NCI-H2081 treated with DMSO at 0.1 percent for 48 hours (cell line): ENCODE measurements at places on chromosomes 1 and 21.
A peak's percentile ranks its signal among the peaks of the same experiment; 100 is the strongest.

GRCh38 chr21:29258626-29259338 is 39.9 kb upstream of the BACH1 start:
- no peak for DNase-seq

DNA sequence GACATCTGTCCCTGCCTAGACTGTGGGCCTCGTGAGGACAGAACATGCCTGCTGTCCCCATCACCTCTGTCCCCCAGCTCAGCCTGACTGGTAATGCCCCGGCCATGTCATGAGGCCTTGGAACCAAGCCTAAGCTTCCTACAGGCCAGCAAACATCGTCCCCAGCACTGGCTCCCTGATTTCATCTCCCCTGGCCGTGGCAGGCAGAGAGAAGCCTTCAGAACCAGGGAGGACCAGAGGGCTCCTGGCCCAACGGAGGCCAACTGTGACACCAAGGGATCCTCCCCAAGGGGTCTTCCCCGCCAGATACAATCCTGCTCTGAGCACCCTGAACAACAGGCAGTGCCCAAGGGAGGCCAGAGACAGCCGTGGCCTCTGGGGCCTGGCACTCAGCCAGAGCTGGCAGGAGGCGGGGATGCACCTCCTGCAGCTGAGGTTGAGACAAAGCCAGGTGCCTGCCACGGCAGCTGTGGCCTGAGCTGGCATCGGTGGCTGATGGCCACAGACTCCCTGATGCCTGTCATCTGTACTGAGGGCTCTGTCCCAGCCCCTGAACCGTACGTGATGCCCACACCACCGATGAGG is 9.9 kb upstream of the NPHP4 start:
- peak; percentile 36 for DNase-seq

DNA sequence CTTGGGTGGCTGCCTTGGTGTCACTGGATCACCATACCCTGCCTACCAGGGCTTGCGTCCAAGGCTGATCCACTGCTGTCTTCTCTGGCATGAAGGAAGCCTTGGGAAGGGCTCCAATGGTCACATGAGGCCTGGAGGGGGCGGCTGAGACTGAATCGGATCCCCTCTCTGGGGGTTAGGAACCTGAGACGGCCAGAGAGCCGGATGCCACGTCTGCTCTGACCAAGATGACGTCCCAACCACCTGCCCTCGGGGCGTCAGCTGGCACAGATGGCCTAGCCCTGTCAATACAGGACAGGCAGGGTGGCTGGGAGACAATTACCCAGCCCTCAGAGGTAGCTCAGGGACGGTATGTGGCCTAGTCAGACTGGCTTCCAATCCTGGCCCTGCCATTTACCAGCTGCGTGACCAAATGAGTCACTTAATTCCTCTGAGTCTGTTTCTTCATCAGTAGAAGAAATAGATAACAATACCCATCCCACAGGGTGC is 5.4 kb downstream of the TRIM62 start:
- no peak for DNase-seq

- DNase-seq, result no peak
These were observed 36.0 kb upstream of the GPR157 start for GRCh38 chr1:9164919-9165318.

- DNase-seq, result no peak
These were observed 188.8 kb downstream of the ADGRL2 start for GRCh38 chr1:81989524-81989923.

- DNase-seq, result no peak
These were observed 66.3 kb downstream of the VPS26C start for GRCh38 chr21:37200641-37201480.

- DNase-seq, result no peak
These were observed 6.4 kb upstream of the E2F2 start for GRCh38 chr1:23537296-23537973.

GRCh38 chr21:42526379-42526727 is 12.7 kb downstream of the SLC37A1 start:
- no peak for DNase-seq

DNA sequence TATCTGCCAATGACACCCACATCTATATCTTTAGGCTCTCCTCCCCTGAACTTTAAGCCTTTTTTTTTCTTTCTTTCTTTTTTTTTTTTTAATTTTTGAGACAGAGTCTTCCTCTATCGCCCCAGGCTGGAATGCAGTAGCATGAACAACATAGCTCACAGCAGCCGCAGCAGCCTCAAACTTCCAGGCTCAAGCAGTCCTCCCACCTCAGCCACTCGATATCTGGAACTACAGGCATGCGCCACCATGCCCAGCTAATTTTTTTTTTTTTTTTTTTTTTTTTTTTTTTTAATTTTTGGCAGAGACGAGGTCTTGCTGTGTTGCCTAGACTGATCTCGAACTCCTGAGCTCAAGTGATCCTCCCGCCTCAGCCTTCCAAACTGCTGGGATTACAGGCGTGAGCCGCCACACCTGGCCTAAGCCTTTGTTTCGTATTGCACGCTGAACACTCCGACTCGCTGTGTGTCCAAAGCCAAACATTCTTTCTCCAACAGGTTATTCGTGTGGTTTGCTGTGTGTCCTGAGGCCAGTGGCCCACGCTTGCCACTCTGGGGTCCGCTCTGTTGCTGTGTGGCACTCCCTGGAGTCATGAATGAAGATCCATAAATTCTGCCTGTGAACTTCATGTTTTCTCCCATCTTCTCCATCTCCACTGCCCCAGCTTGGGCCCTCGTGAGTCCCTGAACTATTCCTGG is 119.4 kb downstream of the CAMTA1 start:
- DNase-seq, result no peak

- DNase-seq, result no peak
These were observed 119.8 kb downstream of the ZZZ3 start for GRCh38 chr1:77562596-77563150.

- no peak for DNase-seq
These were observed 37.1 kb downstream of the TMED5 start for GRCh38 chr1:93143136-93143535.

DNA sequence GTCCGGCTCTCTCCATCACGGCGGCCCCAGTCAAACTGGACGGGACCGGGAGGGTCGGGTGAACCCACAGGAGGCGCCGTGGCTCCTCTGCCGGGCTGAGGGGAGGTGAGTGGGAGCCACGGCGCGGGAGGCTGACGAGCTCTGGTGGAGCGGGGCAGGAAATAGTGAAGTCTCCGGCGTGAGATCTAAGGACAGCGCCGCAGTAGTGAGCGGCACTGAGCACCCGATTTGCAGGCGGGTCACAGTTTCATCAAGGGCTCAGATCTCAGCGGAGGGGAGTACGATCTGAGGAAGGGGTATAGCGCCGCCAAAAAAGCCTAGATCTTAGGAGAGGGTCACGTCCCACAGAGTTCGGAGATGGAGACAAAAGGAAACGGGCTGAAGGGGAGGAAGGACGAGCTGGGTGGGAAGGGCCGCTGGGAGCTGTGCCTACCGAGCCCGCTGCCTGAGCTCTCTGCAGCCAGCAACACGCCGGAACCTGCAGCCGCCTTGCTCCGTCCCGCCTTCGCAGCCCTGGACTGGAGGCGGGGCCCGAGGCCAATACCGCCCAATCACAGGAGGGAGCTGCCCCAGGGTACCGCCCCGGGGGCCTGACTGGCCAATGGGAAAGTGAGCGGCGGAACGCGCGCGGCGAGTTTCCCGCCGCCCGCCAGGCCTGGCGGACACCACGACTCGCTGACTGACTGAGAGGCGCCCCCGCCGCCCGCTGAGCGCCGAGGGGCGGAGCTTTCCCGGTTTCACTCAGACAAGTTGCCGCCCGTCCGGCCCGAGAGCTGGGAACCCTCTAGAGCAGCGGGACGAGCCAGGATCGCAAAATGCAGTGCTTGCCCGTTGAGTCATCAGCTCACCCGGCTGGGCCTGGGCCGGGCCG is 1.9 kb downstream of the SFN start:
- peak; percentile 72 for DNase-seq

DNA sequence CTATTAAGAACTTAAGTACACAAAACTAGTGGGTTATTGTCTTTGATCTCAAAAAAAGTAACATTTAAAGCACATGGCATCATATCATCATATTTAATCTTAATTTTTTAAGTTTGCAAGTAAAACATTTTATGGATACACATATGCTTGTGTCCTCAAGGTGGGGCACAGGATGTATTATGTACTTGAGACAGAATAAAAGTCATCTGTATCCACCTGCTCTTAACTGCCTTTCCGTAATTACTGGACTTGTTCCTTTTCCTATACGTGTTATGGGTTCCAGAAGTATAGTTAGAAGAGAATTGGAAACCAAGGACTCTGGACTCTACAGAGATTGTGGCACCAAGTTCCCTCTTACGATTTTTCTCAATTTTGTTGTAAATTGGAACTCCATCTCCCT is 79.4 kb downstream of the FCRL5 start:
- no peak for DNase-seq

DNA sequence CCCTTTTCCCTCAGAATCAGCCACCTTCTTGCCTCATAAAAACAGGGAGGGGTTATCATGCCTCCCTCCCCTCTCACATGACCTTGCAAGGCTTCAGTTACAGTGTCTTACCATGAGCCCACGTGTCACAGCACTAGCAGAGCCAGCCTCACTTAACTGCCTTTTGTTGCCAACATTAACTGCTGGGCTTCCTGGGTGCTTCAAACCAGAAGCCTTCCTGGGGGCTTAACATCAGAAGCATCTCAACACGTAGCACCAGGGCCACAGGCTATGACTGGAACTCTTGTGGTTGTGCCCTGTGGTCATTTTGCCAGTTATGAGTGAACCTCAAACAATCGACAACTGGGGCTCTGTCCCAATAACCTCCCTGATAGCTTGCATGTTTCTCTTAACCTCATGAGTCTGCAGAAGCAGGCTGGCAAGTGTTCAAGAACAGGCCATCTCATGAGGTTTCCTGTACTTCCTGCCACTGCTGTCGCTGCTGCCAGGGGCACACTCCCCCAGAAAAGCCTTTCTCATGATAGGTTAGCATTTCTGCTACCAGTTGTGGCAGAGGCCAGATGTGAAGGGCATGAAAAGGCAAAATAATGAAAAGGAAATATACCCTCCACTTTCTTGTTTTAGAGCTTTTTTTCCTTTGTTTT is 132.2 kb downstream of the GLUL start:
- no peak for DNase-seq

- DNase-seq, result no peak
These were observed 194.6 kb downstream of the NRIP1 start for GRCh38 chr21:14869984-14870852.

GRCh38 chr21:15868940-15869339 is 139.2 kb downstream of the USP25 start:
- no peak for DNase-seq

DNA sequence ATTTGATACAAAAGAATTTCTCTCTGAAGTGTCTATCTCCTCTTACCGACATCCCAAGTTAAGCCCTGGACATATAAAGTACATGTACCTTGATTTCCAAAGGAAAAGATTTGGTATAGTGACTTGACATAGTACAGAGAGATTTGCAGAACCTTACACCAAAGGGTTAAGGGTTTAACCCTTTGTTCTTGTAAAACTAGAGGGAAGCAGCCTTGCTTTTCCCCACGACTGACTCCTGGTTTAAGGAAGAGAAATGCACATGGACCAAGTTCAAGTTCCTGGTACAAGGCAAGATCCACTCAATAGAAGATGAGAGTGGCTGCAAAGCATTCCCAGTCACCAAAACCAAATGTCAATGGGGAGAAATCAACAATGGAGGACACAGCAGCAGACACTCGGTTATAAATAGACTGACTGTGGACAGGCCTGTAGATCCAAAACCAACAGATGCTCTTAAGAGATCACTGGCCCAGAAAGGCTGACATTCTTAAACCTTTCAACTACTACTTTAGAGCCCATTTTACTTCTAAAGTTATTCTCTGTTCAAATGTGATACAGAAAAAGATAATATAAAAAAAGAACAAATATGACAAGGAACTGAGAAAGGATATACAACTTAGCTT is 69.4 kb downstream of the PUM1 start:
- no peak for DNase-seq

- no peak for DNase-seq
These were observed 93.8 kb downstream of the EPHB2 start for GRCh38 chr1:22804406-22804805.

- no peak for DNase-seq
These were observed 243.4 kb downstream of the ADGRL2 start for GRCh38 chr1:82044111-82044510.

DNA sequence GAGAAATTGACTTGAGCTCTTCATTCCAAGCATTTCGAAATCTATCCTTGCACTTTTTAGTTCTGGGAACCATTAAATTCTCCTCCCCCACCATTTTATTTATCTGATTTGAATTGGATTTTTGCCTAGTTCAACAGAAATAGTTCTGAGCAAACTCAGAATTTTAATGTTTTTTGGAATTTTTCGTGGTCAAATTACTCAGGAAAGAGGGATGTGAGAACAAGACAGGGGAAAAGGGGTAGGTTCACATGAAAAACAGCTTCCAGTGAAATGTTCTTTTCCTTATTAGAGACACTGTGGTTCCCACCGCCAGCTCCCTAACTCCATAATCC is 5.7 kb upstream of the ZNF697 start:
- DNase-seq, result no peak

- no peak for DNase-seq
These were observed 9.6 kb downstream of the FCRL5 start for GRCh38 chr1:157542676-157543075.

DNA sequence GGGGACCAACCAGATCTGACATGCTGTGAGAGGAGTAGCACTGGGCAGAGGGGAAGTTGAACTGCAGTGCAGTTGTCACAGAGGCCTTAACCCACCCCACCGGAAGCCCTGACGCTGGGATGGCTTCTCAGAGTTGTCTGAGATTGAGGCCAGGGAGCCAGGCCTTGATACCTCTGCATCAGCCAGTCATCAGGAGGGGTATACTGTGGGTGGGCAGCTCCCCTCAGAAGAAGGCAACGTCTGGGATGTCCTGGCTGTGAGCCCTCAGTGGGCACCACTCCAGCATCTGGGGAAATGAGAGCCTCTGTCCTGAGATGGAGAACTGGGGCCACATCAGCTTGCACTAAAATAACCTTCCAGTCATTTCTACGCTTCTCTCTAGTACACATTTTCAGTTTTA is 47.9 kb upstream of the BCAR3 start:
- DNase-seq, result no peak

- peak; percentile 11 for DNase-seq
These were observed 553 bp downstream of the TTF2 start for GRCh38 chr1:117060441-117061317.

GRCh38 chr1:162710345-162710744 is 78.1 kb downstream of the DDR2 start:
- no peak for DNase-seq

DNA sequence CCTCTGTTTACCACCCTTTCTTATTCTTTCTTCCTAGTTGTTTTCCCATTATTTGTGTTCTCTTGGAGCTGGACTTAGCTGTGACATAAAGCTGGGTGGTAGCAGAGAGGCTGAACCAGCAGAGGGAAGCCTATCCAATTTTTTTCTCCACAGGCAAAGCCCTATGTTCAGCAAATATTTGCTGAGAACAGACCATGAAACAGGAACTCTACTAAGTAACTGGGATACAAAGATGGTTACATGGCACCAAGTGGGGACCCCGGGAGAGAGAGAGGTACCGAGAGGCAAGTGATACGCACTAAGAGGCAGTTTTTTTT is 6.6 kb downstream of the CFAP141 start:
- no peak for DNase-seq

DNA sequence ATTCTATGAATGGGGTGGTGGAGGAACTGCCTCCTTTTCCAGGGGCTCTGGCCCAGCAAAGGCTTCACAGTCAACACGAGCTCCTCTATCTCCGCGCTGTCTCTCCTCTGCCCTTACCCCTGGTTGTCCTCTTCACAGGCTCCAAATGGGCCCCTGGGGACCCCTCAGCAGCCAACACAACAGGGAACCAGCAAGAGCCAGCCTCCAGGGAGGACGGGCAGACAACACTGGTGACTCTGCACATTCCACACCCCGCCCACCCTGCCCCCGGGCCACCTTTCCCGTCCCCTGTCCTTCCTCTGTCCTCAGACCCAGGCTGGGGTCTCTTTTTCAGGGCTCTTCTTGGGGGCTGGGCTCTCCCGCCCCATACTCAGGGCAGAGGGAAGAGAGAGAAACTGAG is 17.5 kb upstream of the ETV3 start:
- DNase-seq, result no peak
